Stimulated activated CD8-positive, alpha-beta memory T cell treated with anti-CD3 and anti-CD28 coated beads, Interleukin-4, amount 100 ng/mL, for 1 hour (primary cell): ENCODE measurements at places on chromosomes 3 and 15.

GRCh38 chr3:70811880-70812279 lies 499.4 kb upstream of the MDFIC2 start:
- no peak for DNase-seq

DNA sequence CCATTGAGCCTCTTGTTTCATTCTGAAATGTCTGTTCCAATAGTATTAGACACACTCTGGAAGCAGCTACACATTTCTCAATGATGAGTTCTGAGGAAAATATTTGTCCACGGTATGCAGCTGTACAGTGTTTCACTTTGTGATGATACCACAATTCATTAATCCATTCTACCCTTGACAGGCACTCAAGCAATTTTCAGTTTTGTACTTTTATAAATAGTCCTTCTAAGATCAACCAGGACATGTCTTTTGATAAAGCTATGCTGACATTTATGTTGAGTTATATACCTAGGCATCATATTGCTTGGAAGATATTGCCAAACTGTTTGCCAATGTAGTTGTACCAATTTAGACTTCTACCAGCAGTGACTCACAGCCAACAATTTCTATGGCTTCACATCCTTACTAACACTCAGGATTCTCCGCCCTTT lies 165.1 kb upstream of the COL8A1 start:
- no peak for DNase-seq

DNA sequence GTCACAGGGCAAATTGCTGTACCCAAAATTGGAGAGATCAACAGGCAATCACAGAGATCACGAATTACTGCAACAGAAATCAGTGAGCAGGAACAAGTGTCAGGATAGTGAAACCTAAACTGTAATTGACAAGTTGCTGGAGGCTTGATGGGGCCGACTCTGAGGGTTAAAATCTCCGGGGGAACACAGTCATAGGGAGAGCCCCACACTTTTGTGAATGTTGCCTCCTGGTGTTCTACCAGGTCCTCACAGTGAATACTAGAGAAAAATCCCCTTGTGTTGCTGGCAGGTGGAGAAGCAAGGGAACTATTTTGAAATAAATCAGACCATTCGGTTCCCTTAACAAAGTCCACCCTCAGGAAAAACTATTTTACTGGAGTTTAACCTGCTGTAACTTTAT lies 697.5 kb upstream of the CBLB start:
- DNase-seq: no peak

DNA sequence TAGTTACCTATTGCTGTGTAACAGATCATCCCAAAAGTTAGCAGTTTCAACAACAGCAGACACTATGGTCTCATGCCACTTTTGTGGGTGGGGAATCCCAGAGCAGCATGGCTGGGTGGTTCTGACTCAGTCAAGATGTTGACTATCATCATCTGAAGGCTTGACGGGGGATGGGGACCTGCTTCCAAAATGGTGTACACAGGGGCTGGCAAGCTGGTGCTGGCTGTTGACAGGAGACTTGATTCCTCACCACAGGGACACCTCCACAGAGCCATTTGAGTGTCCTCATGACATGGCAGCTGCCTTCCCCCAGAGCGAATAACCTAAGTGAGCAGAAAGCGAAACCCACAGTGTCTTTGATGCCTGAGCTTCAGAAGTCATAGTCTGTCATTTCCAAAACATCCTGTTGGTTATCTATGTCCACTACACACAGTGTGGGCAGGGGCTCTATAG lies 19.1 kb downstream of the DNAJB8 start:
- no peak for DNase-seq

GRCh38 chr3:77524463-77524862 lies 484.6 kb downstream of the ROBO2 start:
- no peak for DNase-seq

DNA sequence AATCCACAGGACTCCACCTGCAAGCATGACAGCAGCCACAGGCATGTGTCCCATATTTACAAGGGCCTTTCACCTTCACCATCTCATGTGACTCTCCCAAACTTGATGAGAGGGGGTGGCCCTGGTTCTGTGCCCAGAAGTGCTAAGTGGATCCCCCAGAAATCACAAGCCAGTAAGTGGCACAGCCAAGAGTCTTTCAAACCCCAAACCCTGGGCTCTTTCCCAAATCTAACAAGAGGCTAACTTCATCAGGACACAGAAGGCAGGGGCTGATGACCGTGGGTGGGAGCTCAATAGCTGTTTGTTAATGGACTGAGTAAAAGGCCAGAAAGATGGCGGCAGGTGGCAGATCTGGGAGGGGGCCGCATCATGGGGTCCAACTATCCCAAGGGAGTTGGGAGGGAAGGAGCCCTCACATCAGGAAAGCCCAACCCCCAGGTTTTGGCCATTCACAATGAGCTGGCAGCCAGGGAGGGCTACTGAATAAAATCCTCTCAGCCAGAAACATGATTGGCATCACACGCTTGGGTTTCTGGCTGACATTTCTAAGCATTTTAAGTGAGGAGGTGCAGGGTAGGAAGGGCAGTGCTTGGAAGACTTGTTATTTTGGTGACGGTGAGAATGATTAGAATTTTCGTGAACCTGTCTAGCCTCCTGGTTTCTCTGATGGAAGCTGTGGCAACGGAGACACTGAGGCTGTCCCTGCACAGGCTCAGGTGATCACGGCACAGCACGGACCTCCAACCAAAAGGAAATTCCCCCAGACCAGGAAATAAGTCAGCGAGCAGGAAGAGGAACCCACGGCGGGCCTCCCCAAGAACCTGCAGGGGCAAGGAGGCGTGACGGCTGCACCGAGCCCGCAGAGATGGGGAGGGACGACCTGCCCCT lies 109.3 kb downstream of the OXNAD1 start:
- no peak for DNase-seq

- DNase-seq: peak; percentile 34
Observed at GRCh38 chr3:15332405-15333098, at the start of gene SH3BP5. Gene SH3BP5 (minus strand): TSS chr3:15332586. CDS start chr3:15332408, 178 bp downstream.

DNA sequence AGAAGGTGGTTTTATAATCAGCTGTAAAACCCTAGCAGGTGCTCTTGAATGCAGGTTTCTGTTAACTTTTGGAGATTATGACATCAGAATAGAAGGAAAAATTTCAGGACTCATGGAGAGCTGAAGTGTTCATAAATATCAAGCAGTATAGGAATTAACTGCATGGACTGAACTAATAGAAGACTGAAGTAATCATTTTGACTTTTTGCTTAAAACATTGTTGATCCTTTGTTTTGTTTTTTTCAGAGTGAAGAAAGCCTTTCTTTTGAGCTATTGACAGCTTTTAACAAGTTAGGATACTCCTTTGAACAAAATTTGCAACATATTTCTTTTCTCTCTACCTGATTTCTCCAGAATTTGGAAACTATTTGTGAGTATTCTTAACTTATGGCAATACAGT lies 70.6 kb upstream of the DAZL start:
- DNase-seq: no peak

DNA sequence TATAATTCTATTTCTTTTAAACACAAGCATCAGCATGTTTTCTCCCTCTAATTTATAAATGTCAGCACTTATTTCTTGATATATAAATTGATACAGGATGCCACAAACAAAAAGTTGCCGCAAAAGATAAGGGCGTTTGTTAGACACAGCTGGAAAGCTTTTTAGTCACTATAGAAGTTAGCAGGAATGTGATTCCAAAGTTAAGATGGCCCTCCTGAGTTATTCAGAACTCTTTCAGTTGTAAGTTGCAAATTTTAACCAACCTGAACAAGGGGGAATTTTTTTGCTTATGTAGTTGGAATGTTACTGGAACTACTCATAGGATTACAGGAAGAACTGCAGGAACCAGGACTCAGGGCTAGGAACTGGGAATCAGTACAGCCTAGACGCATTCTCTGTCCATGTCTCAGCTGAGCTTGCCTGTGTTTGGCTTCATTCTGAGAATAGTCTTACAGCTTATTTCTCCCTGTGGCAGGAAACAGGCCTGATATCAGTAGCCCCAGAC lies 166.3 kb downstream of the VGLL4 start:
- DNase-seq: no peak

DNA sequence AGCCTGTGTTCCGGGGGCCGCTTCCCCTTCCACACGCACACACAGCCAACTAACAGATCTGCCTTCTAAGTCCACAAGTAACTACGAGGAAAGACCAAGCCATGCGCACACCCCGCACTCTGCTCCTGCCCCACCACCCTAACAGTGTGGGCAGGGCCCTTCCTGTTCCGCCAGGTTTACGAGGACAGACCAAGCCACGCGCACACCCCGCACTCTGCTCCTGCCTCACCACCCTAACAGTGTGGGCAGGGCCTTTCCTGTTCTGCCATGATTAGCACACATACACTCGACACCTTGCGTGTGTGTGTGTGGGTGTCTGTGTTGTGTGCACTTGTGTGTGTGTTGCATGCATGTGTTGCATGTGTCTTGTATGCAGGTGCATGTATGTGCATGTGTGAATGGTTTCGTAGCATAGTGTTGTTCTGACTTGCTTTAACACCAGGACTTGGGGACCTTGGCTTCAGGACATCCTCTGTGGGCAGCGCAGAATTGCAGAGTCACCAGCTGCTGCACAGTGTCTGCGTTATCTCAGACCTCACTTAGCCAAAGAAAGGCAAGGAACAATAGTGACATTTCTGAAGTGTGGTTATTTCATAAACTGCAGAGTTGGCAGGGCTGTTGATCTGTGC lies 114.4 kb downstream of the CHSY1 start:
- DNase-seq: no peak

DNA sequence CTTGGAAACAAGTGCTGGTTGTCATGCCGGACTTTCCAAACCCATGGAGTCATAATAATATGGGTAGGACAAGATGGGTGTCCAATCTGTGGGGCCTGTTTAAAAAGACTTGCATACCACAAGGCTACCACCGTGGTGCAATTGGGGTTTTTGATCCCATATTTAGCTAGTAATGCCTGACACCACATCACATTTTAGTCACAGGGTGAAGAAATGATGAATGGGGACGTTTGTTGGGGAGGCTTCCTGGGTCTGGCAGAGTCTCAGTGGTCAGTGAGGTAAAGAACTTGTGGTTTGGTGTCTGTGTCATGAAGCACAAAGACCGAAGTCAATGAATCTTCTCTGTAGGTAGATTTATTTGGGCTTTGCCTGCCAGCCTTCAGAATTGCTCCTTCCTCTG lies 31.0 kb downstream of the P3H2 start:
- DNase-seq: no peak

- no peak for DNase-seq
Observed at GRCh38 chr3:64591615-64592014, 96.2 kb downstream of the ADAMTS9 start.
